ENCODE measurements at places on chromosomes 5 and 9.
A peak's percentile ranks its signal among the peaks of the same experiment; 100 is the strongest.

DNA sequence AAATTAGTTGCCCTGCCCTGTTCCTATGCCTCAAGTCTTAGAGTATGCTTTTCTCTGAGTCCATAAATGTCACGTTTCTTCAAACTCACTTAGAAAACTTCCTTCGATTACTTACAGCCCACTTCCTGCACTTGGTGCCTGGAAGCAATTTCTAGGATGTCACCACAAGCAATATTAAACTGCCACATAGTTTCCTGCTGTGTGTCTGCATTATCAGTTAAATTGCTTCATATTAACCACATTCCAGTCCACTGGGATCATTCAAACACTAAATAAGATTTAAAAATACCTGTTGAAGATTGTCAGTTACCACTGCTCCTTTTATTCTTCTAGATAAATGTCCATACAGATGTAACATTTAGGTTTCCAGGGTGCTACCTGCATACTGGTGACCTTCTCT lies 4.1 kb downstream of the DENND1A start:
- no peak for DNase-seq

- no peak for DNase-seq
Observed at GRCh38 chr5:10536931-10537579, 26.8 kb upstream of the ANKRD33B start.

- DNase-seq: no peak
Observed at GRCh38 chr5:131148835-131149234, 16.2 kb downstream of the HINT1 start.

GRCh38 chr9:95876595-95876994 lies 1.1 kb downstream of the ERCC6L2 start:
- peak; percentile 24 for DNase-seq

DNA sequence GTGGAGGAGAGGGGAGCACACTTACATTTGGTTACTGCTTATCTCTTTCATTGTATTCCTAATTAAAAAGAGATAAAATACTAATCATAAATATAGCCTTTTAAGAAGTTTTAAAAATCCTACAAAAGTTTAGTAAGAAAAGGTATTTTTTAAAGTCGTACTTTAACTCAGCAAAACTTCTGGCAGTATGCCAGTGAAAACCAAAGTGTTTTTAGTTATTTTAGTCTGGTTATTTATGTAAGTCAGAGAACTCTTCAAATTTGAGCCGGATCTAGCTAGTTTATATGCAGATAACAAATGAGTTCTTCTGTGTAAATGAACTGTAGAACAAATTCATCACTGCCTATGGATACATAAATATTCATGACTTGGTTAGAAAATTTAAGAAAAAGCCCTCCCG lies 36.5 kb upstream of the ANKDD1B start:
- DNase-seq: peak; percentile 40

GRCh38 chr9:20070336-20070735 lies 281.5 kb upstream of the SLC24A2 start:
- DNase-seq: no peak

- no peak for DNase-seq
Observed at GRCh38 chr5:172943283-172943841, 15.9 kb upstream of the RPL26L1 start.

DNA sequence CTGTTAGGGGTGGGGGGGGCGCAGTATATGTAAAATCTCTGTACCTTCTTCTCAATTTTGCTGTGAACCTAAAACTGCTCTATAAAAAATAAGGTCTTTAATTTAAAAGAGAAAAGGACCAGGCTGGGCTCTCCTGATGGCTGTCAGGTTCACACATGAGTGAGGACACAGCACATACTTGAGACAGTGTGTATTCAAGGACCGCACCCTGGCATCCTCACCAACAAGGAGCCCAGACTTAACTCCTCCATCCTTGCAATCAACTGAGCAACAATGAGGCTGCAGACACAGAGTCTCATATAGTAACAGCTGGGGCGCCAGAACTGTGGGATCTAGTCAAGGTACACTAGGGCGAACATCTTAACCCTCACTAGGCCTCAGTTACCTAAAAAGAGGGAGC lies 9.8 kb downstream of the TNIP1 start:
- no peak for DNase-seq

GRCh38 chr5:138148811-138149210 lies 9.6 kb upstream of the NME5 start:
- DNase-seq: peak; percentile 11

DNA sequence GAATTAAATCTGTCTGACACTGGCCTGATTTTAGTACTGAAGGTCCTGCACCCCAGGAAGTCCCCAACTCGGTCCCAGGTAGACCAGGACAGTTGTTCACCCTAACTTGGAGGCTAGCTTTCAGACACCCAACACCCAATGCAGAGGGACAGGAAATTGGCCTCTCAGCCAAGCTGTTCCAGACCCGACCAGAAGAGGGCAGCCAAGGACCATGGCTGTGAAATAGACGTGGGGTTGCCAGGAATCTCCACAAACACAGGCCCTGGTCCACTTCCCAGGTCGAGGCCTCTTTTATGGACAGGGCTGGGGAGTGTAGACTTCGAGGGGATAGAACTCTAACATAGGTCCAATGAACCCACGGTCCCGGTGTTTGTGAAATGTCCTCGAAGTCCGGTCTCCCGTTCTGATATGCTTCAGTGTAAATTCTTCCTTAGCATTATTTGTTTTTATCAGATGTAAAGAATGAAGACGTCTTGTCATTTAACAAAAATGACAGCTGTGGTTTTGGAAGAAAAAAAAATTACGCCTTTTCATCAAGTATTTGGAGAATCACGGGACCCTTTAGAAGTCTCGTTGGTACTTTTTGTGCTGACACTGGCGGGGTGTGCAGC lies 260.3 kb upstream of the ADAMTS16 start:
- peak; percentile 60 for DNase-seq

DNA sequence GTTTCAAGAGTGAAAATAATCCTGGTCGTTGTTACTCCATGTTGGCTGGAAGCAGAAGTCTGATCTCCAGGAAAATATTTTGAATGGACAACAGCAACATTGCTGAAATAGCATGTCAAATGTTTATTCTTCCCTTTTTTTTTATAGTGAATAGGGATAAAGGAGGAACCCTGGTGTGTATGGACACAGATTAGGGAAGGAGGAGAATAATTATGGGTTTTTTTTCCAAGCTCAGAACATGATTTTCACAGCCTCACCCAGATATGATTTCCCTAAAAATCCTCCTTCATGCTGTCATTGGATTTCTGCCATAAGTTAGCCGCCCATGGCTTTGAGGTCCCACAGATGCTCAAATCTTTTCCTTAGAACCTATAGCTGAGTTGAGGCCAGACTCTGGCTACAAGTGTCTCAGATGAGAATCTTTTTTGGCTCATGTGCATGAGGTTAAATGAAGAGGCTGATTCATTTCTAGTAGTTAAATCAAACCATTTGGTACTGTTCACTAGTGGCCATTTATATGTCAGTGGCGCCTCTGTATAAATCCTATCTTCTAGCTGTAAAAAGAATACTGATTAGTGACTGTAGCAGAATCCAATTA lies 65.5 kb upstream of the LIFR start:
- DNase-seq: no peak

GRCh38 chr5:127417528-127417927 lies 99.9 kb upstream of the PRRC1 start:
- no peak for DNase-seq

Data from dermis microvascular lymphatic vessel endothelial cell (primary cell).